ENCODE measurements at places on chromosomes 13 and 19.

DNA sequence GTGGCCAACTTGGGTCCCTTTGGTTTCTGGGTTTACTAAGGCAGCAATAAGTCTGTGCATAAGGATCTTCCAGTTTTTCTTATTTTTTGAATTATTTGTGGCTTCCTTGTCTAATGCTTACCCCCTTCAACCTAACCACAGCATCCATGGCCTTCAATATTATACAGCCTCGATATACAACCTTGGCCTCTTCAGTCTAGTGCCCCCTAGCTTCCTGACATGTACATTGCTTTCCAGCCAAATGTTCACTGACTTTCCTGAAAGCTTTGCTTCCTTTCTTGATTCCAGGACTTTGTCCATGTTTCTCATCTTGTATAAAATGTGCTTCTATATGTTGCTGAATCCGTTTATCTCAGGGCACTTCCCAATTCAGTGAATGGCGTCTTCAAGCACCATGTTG is 310.1 kb downstream of the OLFM4 start:
- DNase-seq: no peak

- DNase-seq: no peak
Measured at GRCh38 chr13:28120317-28120716, 18.0 kb upstream of the PAN3 start.

- DNase-seq: no peak
Measured at GRCh38 chr19:34337739-34338138, 27.3 kb upstream of the GPI start.

- DNase-seq: no peak
Measured at GRCh38 chr13:50993371-50993770, 83.8 kb downstream of the RNASEH2B start.

GRCh38 chr13:59461411-59461810 is 702.3 kb downstream of the DIAPH3 start:
- DNase-seq: no peak

DNA sequence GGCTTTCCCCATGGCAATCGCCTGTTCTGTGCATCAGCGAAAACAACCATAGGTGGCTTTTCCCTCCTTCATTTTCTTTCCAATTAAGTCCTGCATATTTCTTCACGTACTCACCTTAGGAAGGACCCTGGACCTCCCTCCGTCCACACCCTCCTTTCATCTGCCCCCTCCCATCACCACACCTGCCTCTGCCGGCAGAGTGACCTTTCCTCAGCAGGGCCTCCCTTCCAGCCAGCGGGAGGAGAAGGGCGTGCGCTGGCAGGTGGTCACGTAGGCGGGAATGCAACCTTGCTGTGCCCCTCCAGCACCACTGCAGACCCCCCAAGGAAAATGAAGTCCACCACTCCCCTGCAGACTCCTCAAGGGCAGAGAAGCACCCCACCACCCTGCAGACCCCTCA is 61.1 kb downstream of the GSX1 start:
- no peak for DNase-seq

GRCh38 chr13:86986448-86986847 is 684.7 kb upstream of the SLITRK5 start:
- no peak for DNase-seq

DNA sequence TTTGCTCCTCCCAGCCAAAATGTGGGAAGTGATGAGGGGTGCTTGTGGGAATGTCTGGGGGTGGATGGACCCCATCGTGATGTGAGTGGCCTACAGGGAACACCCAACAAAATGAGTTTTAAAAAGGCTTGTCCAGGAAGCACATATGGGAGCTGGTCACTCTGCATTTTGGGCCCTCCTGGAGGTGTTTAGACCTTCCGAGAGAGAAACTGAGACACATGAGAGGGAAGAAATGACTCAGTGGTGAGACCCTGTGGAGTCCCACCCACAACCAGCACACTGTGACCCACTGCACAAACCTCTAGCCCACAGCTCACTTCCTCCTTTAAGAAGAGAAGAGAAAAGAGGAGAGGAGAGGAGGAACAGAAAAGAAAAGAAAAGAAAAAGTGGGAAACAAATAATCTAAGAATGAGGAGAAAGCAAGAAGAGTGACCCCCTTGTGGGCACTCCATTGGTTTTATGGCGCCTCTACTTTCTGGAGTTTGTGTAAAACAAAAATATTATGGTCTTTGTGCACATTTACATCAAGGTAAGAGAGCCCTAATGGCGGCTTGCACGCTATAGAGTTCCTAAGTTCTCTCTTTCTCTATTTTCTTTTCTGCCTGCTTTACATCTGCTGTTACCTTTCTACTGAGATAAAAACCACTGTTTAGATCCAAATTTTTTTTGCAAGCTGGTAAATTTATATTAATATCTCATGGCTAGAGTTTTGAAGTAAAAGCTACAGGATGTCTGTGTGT is 13.3 kb upstream of the LILRB1 start:
- DNase-seq: no peak

DNA sequence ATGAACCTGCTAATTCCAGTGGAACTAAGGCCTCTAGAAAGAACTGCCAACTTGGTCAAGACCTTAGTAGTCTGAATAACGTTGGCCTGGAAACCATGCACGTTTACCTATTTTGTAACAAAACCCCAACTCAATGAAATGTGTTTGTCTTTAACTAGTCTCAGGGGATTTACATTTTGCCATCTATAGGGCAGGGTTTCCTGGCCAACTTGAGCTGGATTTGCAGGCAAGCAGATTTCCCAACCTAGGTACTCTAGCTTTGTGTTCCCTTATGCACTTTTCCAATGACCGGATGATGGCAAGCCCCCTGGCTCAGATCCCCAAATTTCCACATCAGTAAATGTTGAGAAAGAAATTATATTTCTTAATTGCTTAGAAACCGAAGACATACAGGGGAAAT is 114.5 kb downstream of the IRS2 start:
- no peak for DNase-seq

DNA sequence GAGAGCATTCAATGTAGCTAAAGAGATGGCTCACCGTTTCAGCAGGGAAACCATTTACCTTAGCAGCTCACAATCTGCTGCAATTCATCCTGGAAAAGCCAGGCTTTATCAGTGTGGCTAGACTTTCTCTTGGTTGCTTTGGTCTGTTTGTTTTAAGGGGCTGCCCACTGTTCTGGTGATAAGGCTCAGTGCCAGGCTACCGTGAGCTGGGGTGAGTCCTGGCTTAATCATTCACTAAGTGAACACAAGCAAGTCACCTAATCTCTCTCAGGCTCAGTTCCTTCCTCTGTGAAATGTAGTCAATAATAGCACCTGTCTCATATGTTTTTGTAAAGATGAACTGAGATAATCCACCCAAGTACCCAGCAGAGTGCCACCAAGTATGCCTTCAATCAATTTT is 229.0 kb downstream of the TEX29 start:
- DNase-seq: no peak

- DNase-seq: no peak
Measured at GRCh38 chr13:71644579-71644978, 222.4 kb downstream of the DACH1 start.

- no peak for DNase-seq
Measured at GRCh38 chr13:58949646-58950045, 1214.1 kb downstream of the DIAPH3 start.

- DNase-seq: no peak
Measured at GRCh38 chr13:28528848-28529247, 33.9 kb upstream of the FLT1 start.

GRCh38 chr19:8486661-8487136 is 15.7 kb downstream of the PRAM1 start:
- no peak for DNase-seq

DNA sequence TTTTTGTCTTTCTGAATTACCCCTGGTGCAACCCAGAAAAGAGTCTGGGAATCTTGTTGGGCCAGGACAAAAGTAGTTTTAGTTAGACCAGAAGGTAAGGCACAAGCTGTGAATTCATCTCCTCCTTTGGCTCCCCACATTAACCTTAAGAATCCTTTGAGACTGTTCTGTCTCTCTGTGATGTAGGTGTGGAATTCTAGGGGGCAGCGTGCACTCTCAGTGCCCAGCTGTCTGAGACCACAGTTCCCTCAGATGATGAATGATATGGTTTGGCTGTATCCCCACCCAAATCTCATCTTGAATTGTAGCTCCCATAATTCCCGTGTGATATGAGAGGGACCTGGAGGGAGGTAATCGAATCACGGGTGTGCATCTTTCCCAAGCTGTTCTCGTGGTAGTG is 43.9 kb downstream of the ZNF506 start:
- DNase-seq: no peak

GRCh38 chr19:45344621-45345505 is 4.3 kb downstream of the KLC3 start:
- DNase-seq: no peak

- no peak for DNase-seq
Measured at GRCh38 chr13:76944456-76944855, 3.9 kb upstream of the ACOD1 start.

DNA sequence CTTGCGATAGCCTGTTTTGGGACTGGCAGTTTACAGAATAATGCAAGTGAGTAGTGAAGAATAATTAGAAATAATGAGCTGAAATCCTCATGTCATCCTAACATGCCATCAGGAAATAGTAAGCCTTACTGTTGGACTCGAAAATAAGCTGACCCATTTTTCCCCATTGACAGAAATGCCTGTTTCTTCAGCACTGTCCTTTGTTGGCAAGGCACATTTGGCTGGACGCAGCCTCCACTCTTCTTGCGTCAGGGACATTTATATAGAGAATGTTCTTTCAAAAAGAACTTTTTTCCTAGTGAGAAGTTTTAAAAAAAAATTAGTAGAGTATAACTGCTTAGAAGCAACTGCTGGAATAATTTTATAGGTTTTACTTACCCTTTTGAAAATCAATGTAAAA is 47.1 kb downstream of the ARHGAP35 start:
- DNase-seq: no peak

GRCh38 chr13:65336916-65337315 is 1893.2 kb downstream of the PCDH9 start:
- no peak for DNase-seq

DNA sequence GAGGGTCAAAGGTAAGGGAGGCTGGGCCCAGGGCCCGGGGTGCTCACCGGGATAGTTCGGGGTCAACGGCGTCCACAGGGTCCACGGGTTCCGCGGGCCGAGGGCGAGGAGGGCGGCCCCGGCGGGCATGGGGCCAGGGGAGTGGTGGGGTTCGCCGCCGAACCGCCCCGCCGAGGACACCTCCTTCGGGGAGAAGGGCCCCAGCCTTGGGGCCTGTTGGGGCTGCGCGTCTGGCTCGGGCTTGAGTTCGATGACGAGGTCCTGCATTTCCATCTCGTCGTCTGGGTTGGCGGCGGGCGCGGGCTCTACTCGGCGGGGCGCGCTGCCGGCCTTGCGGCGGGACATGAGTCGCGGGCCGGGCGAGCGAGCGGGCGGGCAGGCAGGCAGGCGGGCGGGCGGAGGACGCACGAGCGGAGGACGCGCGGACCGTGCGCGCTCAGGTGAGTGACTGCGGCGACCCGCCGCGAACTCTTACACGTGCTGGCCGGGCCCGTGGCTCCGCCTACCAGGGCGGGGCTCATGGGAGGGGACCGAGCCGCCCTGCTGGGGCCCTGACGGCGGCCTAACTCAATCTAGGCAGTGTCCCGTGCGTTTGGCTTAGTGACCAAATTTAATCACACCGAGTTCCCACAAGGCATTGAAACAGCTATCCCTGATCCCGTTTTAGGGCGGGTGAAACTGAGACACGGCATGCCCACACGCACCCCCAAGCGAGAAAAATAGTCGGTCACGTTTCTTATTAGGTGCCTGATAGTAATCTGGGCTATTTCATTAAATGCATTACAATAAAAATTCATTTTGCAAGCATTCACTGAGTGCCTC is at the start of gene ZNF296:
ZNF296 (minus strand) TSS at position 450 of the 822 bp plus-strand sequence; CDS start at position 345, 105 bp downstream.
- DNase-seq: peak; percentile 85

DNA sequence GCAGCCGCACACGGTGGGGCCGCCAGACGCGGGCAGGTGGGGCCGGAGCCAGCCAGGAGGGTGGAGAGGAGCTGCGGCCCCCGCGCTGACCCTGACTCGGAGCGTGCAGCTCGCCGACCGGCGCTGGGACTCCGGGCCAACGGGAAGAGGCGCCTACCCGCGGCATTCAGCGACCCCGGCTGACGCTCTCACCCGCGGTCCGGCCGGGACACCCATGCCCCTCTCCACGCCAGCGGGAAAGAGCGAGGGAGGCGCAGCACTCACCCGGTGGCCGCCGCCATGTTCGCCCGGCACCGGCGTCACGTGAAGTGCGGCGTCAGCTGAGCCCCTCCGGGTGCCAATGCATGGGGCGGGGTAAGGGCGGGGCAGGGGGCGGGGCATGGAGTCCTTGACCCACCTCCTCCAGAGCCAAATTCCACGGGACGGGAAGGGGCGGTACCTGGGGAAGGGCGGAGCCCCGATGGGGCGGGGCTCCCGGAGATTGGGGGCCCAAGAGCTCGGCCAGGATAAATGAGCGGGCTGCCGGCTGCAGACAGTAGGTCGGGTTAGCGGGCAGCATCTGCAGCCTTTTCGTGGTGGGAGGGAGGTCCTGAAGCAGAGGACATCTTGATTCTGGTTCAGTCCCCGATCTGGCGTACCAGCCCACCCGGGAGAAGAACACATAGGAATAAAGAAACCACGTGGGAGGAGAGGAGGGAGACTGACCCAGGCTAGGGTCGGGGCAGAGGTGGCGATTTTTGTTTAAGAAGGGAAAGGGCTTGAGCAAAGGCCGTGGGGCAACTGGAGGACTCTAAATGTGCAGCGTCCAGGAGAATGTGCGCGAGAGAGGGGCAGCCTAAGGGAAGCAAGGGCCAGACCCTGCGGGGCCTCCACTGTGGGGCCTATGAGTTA is at the start of gene PEPD:
PEPD (minus strand) TSS at position 312 of the 891 bp plus-strand sequence; CDS start at position 281, 31 bp downstream.
- peak; percentile 70 for DNase-seq

- no peak for DNase-seq
Measured at GRCh38 chr19:30310602-30311263, 61.5 kb upstream of the ZNF536 start.

- no peak for DNase-seq
Measured at GRCh38 chr13:30821421-30821820, 84.7 kb upstream of the MEDAG start.

- no peak for DNase-seq
Measured at GRCh38 chr13:25946321-25946720, 105.5 kb downstream of the SHISA2 start.

- no peak for DNase-seq
Measured at GRCh38 chr19:4060621-4061177, 6.0 kb downstream of the ZBTB7A start.

DNA sequence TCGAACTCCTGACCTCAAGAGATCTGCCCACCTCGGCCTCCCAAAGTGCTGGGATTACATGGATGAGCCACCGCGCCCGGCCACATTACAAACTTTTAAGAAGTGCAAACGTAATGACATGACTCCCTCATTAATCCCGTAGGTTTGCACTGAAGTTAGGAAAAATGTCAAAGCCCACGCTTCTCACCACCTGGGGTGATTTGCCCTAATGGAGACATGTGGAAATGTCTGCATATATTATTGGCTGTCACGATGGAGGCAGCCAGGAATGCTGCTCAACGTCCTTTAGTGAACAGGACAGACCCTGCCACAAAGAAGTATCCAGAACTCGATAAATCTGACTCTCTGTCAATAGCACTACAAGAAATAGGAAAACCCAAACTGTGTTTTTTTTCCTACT is 21.0 kb downstream of the NLRP9 start:
- no peak for DNase-seq

GRCh38 chr19:16074488-16075365 is 1.6 kb upstream of the TPM4 start:
- DNase-seq: no peak

GRCh38 chr13:96871469-96871868 is 122.8 kb downstream of the OXGR1 start:
- no peak for DNase-seq

- DNase-seq: no peak
Measured at GRCh38 chr13:23718996-23719395, 148.8 kb downstream of the TNFRSF19 start.
